ENCODE measurements at places on chromosomes 5 and 9.

DNA sequence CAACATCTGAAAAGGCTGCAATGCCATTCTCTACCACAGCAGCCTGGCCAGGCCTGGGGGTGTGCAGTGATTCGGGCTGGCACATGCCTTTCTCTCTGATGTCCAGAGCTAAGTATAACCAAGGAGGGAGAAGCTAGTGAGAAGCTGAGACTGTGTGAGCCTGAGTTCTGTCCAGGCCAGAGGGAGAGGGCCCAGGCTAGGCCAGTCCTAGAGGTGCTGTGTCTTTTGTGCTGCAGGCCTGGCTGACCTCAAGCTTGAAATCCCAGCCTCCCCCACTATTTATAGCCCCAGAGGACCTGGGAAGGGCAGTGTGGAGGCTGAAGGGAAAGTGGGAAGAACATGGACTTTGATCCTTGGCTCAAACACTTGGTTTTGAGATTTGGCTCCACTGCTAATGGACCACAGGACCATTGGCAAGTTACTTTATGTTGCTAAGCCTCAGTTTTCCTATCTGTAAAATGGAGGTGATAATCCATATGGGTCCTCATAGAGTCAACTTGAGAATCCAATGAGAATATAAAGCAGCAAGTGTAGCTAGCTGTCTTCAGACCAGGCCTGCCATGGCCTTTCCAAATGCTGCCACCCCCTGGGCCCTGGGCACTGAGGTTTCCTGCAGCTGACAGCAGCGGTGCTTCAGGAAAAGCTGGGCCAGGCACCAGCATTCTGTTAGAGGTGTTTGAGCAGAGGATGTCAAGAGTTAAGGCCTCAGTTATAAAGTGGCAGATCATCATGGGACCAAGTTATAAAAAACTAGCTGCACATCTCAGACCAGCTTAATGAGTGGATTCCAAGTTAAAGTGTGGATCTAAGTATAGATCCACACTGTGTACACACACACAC, 21.1 kb downstream of the BNIP1 start:
- no peak for DNase-seq

- no peak for DNase-seq
Observed at GRCh38 chr9:113177251-113177650, 26.4 kb downstream of the SLC31A2 start.

- DNase-seq: no peak
Observed at GRCh38 chr9:132041798-132042197, 37.9 kb downstream of the MED27 start.

DNA sequence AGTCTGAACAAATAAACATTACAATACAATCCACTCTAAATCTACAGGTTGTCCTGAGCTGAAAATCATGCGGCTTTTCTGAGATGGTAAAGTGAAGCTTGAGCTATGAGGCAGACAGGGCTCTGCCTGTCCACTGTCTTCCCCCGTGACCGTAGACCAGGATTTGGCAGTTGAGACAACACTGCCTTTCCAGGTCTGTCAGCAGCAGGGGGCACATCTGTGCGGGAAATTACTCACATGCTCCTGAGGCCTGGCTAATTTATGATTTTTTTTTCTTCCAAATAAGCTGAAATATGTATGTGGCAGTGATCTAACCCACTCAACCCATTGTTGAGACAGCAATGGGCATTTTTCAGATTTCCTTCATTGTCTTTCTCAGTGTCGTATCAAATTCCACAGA, 307.9 kb downstream of the FBXL7 start:
- no peak for DNase-seq

DNA sequence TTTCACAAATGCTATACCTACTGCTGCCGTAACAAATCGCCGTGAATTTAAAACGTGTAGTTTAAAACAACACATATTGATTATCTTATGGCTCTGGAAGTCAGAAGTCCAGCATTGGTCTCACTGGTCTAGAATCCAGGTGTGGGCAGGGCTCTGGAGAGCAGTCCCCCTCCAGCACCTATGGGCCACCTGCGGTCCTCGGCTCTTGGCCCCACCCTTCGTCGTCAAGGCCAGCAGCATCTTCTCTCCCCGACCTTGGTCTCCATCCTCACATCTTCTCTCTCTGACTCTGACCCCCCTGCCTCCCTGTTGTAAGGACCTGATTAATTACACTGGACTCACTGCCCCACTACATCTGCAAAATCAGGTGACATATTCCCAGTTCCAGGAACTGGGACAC, 106.4 kb upstream of the COL5A1 start:
- no peak for DNase-seq

- DNase-seq: no peak
Observed at GRCh38 chr9:14366076-14366475, 52.1 kb upstream of the NFIB start.

- no peak for DNase-seq
Observed at GRCh38 chr9:112035166-112035826, 138.7 kb downstream of the UGCG start.

- DNase-seq: no peak
Observed at GRCh38 chr5:142888469-142889085, 118.4 kb downstream of the ARHGAP26 start.

DNA sequence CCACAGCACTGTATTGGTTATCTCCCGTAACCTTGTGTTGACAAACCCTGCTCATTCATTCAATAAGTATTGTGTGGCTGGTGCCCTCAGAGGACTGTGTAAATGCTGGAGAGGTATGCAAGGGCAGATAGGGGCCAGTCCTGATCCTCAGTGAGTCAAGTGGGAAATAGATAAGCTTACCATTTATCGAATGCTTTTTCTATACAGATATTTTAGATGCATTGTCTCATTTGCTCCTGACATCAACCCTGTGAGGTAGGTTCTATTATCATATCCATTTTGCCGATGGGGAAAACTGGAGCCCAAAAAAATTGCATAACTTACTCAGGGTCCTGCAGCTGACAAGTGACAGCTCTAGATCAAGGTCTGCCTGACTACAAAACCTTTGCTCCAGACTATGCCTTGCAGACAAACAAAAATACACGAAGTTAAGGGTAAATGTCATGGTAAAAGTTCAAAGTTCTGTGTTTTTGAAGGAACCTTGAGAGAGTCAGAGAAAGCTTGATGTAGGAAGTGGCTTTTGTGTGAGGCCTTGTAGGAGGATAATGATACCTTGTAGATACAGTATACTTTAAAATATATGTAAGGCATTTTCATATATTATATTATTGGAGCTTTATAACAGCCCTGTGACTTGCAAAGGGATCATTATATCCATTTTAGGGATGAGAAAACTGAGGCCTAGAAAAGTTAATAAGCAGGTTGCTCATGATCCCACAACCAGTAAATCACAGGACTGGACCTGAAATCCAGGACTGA, 22.7 kb downstream of the CYFIP2 start:
- no peak for DNase-seq

DNA sequence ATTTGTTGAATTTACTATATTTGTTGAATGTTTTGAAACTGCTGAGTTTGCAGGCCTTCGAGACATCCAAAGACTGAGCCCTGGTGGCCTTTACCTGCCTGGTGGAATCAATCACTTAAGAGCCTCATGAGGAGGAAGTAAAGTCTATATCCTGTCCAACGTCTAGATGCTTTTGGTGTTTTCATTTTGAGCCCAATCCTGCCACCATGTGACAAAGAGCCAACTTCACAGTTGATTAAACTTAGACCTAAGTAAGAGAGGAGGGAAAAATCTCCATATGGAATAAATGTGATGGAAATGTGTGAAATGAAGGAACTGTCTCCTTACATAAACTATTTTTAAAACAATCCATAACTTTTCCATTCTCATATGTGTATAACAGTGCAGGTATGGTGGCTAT, 220.1 kb downstream of the PRR16 start:
- no peak for DNase-seq

DNA sequence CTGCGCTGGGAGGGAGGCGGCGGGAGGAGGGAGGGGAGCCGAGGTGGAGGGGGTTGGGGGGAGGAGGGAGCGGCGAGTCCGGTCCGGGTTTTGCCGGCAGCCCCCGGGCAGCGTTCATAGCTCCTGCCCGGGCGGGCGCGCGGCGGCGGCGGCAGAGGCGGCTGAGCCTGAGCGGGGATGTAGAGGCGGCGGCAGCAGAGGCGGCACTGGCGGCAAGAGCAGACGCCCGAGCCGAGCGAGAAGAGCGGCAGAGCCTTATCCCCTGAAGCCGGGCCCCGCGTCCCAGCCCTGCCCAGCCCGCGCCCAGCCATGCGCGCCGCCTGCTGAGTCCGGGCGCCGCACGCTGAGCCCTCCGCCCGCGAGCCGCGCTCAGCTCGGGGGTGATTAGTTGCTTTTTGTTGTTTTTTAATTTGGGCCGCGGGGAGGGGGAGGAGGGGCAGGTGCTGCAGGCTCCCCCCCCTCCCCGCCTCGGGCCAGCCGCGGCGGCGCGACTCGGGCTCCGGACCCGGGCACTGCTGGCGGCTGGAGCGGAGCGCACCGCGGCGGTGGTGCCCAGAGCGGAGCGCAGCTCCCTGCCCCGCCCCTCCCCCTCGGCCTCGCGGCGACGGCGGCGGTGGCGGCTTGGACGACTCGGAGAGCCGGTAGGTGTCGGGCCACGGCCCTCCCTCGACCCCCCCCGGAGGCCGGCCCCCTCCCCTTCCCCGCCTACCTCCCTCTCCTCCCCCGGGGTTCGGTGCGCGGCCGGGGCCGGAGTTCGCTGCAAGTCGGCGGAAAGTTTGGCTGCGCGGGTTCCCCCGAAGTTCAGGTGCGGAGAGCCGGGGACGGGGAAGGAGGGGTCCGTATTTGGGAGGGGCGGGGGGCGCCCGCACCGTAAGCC, at the start of gene CXXC5:
TSS of gene CXXC5 (plus strand) at position 145 of the 877 bp plus-strand sequence. CDS start 32,175 bp downstream, outside the sequence.
- DNase-seq: no peak

DNA sequence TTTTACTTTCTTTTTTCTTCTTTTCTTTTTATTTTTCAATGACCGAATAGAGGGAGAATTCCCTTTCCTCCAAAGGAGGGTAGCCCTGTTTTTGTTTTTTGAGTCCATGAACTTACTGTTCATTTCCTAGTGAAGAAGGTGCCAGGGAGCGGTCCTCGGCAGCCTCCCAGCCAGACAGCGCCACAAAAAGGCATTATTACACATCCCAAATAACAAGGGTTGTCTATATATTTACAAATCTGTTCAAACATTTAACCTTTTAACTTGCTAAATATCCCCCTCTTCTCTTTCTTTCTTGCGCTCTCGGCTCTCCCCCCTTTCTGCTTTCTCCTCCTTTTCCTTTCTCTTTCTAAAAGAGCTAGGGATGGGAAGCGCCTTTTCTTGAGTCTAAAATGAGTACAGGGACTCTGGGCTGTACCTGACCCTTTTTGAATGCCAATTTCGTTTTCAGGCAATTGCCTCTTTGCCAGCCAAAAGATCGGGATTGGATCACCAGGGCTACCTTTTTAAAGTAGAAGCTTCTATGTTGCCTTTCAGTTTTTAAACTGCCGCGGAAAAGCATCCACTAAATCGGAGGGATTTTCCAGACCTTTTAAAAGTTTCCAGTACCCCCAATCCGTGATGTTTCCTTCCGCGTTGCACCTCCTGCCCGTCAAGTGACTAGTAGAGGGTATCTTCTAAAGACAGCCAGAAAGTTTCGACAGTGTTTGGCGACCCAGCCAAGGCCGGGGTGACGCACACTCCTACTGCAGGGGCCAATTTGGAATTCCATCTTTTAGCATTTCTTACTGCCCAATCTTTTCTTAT, 125.6 kb downstream of the TMEM161B start:
- DNase-seq: no peak

DNA sequence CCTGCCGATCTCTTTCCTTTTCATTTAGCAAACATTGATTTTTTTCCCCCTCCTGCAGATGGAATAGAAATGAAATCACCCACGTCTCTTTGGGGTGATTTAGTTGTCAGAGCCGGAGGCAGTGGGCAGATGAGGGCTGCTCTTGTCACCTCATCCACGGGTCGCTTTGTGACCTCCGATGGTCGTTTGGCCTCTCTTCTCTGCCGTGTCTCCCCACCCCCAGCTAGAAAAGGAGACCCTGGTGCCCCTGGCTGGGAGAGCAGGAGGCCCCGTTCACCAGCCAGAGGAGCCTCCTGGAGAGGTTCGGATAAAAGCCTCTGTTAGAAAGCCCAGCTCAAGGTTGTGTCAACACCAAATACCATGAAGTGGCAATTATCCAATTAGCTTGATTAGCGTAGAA, 21.6 kb upstream of the RXRA start:
- no peak for DNase-seq

DNA sequence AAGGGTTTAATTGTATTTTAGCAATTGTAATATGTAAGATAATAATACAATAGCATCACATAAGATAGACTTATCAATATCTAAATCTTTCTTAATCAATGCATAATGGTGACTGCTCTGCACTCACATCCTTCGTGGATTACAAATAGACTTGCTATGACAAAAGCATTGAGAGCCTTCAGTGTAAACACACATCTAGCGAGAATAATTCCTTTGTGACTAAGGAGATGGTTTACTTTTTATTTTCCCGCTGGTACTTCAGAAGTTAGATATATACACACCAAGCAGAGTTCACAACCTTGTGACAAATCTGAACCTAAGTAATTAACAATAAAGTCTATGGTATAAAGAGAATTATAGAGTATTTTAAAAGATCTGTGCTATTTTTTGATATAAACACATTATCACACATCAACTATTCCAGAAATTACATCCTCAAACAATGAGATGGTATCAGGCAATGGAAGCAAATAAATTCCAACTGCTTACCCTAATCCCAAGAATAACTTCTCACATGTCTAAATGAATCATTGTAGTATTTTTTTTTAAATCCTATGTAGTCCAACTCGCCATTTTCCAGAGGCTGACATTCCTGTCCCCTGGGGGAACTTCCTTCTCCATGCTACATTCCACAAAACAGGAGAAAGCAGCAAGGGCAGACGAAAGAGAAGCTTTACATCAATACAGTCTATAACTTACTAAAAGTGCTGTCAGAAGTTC, 51.2 kb downstream of the MAPKAP1 start:
- DNase-seq: no peak

DNA sequence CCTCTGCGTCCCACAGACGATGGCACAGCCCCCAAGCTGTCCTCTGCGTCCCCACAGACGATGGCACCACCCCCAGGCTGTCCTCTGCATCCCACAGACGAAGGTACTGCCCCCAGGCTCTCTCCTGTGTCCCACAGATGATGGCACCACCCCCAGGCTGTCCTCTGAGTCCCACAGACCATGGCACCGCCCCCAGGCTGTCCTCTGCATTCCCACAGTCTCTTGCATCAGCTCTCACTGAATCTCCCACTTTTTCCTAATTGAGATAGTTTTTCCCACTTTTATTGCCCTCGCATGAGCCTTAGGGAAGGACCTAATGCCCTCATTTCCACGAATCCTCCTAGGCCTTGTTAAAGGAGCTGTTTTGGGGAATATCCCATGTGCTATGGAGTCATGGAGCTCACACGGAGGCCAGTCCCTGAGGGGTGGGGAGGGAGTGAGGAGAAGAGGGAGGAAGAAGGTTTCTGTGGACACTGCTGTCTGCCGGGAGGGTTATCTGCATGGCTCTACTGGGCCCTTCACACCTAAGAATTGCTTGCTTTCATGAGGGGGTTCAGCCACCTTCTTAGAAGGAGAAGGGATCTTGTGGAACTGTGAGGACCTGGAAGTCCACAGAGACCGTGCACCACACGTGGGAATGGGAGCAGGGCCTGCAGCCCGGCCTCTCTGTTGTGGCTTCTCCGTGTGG, 58.2 kb upstream of the PTCH1 start:
- no peak for DNase-seq

Measured in stimulated activated CD4-positive, alpha-beta T cell treated with anti-CD3 and anti-CD28 coated beads, Interleukin-1b, Interleukin-23, amount 100 ng/mL, for 1 hour (primary cell).